IPS-NIHi11 (cell line): ENCODE measurements at places on chromosomes 2 and 18.
A peak's percentile ranks its signal among the peaks of the same experiment; 100 is the strongest.

DNA sequence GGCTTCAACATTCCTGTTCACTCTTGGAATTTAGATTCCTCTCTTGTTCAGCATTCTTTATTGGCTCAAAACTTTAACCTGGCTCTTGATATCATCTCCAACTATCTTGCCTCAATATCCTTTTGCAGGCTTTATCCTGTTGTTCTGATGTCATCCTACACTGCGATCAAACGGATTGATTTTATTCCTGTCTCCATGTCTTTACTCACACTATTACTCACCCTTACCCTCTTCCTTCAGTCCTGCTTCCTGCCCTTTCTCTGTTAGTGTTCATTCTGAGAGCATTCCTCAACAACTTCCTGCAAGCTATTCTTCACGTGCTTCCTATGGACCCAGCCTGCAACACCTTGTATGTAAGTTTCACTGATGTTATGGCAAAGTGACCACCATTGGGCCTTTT lies 264.7 kb downstream of the RNF152 start:
- DNase-seq = no peak

DNA sequence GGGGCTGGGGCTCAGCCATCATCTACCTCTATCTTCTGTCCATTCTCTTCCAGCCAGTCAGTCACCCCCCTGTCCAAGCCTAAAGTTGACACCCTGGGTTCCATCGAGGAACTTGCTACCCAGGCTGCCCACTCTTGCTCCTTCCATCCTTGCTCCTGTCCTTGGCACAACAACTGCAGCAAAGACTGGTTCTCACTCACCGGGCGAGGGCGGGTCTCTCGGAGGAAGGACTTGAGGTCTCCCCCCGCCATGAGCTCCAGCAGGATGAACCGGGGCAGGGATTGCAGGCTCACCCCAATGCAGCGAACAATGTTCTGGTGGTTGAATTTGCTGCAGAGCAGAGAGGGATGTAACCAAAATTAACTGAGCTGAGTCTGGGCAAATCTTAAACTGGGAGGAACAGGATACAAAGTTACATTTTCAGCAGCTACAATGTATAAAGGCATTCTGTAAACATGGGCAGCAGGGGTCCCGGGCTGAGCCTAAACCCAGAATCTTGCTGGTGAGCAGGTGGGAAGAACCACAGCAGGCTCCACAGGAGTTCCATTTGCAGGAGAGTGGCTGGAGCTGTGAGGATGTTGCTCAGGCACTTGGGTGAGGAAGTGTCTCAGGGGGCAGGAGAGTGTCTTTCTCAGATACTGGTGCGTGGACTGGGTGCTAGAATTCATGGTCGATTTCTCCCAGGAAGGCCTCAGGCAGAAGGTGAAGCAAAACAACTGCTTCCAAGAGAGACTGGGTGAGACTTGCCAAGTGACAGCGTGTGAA lies 105.5 kb downstream of the CLIP4 start:
- no peak for DNase-seq

- no peak for DNase-seq
These were observed 125.8 kb upstream of the COPS8 start for GRCh38 chr2:236959876-236960275.

DNA sequence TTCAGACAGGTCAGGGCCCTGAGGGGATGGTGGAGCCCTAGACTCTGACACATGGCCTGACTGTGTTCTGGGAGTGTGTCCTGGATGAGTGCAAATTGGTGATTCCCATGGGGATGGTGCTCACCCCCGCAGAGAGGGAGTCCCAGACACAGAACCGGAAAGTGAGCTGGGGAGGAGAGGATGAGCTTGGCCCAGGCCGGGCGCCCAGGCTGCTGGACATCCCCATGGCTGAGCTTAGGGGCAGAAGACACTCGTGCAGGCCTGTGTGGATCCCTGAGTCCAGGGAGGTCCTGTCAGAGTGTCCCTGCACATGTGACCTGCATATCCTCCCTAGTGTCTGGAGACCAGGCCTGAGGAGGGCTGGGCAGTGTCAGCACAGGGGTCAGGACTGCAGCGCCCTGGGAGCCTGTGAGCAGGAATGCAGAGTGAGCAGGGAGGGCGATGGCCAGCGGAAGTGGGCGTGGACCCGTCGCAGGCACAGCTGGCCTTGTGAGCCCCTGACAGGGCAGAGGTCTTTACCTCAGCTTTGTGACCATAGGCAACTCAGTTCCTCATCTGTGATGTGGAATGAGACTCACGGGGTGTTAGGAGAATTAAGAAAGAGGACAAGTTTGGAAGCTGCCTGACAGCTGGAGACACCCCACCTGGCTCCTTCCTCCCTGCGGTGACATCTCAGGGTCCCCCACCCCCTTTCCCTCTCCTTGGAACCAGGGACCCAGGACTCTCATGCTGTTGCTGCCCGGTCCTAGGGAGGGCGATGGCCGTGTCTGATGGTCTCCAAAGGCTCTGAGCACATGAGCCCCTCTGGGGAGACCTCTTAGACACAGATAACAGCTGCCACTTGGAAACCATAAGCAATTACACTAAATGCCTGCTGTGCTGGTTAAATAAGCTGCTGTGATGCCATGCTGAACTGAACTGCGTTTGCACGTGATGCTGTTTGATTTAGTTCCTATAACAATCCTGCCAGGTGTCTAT lies 62.6 kb upstream of the HS6ST1 start:
- peak; percentile 55 for DNase-seq

GRCh38 chr2:54577035-54577434 lies 120.9 kb downstream of the SPTBN1 start:
- DNase-seq = no peak

- DNase-seq = no peak
These were observed 57.8 kb upstream of the TXNDC2 start for GRCh38 chr18:9827793-9828505.

GRCh38 chr2:3299703-3300102 lies 77.9 kb downstream of the EIPR1 start:
- no peak for DNase-seq

DNA sequence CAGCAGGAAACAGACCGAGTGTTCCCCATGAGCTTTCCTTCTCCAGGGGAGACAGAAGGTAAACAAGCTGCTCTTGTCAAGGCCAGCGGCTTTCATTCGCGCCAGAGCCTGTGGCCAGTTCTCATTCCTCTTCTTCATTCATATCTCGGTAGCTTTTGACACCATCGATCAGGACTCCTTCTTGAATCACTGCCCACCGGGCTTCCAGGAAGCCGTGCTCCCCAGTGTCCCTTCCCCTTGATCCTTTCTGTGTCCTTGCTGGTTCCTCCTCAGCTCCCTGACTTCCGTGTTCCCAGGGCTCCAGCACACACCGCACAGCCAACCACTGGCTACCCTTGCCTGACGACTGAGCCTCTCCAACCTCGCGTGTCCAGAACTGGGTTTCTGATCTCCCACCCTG lies 14.1 kb downstream of the SLC66A3 start:
- no peak for DNase-seq

GRCh38 chr2:98518101-98518500 lies 73.4 kb downstream of the INPP4A start:
- peak; percentile 65 for DNase-seq

DNA sequence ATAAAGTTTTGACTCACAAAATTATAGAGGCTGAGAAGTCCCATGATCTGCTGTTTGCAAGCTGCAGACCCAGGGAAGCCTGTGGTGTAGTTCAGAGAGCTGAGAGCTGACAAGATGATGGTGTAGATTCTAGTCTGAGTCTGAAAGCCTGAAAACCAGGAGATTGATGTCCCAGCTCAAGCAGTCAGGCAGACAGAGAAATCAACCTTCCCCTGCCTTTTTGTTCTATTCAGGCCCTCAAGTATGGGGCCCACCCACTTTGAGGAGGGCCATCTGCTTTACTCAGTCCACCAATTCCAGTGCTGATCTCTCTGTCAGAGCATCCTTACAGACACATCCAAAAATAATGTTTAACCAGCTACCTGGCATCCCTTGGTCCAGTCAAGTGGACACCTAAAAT lies 479.6 kb downstream of the STK39 start:
- DNase-seq = no peak
